A172 (cell line): ENCODE measurements at places on chromosomes 7 and 10.

DNA sequence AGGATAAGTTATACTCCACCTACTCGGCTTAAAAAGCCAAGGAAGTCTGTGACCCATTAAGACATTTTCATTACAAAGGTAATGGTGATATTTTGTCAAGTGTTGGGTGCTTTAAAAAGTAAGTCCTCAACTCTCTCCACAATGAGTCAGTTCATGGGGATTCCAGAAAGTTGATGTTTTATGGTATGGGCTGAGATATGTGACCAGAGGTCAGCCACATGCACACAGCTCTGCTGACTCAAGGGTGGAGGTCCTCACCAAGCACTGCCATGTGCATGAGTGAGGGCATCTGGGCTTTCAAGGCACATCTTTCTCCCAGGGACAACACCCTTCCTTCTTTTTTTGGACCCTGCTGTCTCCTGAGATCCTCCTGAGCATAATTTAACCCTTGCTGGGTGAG is 292.9 kb downstream of the PTEN start:
- peak; percentile 89 for DNase-seq

DNA sequence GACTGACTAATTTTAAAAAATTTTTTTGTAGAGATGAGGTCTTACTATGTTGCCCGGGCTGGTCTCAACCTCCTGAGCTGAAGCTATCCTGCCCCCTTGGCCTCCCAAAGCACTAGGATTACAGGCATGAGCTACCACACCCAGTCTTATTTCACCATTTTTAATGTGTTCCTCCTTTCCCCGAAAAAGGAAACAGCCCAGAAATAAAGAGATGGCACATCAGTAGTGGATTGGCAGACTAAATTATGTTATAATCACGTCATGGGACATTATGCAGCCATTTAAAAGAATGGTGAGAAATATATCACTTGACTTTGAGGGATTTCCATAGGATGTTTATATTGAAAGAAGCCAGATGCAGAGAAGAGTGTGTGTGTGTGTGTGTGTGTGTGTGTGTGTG is 40.5 kb downstream of the CAPZA2 start:
- DNase-seq = no peak

GRCh38 chr10:115657161-115657860 is 564.1 kb downstream of the ATRNL1 start:
- DNase-seq = peak; percentile 38

DNA sequence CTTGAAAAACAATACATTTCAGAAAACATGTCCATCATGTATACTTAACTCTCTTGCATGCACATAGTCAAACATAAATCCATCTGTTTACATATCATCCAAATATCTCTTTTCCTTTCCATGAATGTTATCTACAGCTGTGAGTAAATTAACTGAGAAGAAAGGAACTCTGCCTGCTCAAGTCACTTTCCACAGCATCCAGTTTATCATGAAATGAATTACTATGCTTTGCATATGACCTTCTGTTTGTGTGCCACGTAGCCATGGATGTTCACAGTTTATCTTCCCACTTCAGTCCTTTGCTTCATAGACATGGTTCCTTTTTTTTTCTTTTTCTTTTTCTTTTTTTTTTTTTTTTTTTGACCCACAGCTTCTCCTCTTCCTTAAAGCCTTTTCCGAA is 39.6 kb downstream of the BZW2 start:
- DNase-seq = no peak

GRCh38 chr10:100654782-100655325 is 90.5 kb upstream of the PAX2 start:
- no peak for DNase-seq

- no peak for DNase-seq
Measured at GRCh38 chr10:3165196-3165595, 7.4 kb downstream of the PITRM1 start.

DNA sequence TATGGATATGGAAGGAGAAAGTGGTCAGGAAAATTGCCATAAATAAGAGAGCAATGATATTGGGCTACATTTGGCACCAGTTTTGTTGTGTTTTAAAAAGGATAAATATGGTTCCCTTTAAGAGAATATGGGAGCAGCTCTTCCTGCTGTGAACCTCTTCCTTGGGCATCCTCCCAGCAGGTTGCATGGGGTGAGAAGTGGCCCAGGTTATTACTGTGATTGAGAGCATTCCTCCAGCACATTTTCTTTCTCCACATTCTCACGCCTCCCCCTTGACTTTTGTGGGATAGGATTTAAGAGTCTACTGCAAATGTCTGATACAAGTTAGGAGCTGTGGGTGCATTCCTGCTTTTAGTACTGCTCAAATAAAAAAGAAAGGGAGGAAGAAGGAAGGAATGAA is 214.8 kb downstream of the POU6F2 start:
- no peak for DNase-seq

- no peak for DNase-seq
Measured at GRCh38 chr7:131553931-131554330, 2.5 kb downstream of the PODXL start.

GRCh38 chr7:45980181-45980905 is 59.3 kb upstream of the IGFBP3 start:
- DNase-seq = no peak

GRCh38 chr10:4561296-4561695 is 264.7 kb upstream of the AKR1E2 start:
- no peak for DNase-seq
